ENCODE measurements at places on chromosomes 12 and 14. TPM values are rescaled to one million over a fixed set of nuclear protein-coding genes. Genes with fewer than 3 reads are reported as not detected.
A peak's percentile ranks its signal among the peaks of the same experiment; 100 is the strongest.

TTC9 gene
- polyA plus RNA-seq = 9.0 TPM

MIP gene
- polyA plus RNA-seq = not detected

CLECL1 gene
- polyA plus RNA-seq = 0.68 TPM

- DNase-seq = no peak
Measured at GRCh38 chr14:59630288-59630963, 53.8 kb upstream of the CCDC175 start.

- no peak for DNase-seq
Measured at GRCh38 chr12:124326871-124327270, 32.0 kb downstream of the RFLNA start.

C12orf42 gene
- not detected for polyA plus RNA-seq

DNA sequence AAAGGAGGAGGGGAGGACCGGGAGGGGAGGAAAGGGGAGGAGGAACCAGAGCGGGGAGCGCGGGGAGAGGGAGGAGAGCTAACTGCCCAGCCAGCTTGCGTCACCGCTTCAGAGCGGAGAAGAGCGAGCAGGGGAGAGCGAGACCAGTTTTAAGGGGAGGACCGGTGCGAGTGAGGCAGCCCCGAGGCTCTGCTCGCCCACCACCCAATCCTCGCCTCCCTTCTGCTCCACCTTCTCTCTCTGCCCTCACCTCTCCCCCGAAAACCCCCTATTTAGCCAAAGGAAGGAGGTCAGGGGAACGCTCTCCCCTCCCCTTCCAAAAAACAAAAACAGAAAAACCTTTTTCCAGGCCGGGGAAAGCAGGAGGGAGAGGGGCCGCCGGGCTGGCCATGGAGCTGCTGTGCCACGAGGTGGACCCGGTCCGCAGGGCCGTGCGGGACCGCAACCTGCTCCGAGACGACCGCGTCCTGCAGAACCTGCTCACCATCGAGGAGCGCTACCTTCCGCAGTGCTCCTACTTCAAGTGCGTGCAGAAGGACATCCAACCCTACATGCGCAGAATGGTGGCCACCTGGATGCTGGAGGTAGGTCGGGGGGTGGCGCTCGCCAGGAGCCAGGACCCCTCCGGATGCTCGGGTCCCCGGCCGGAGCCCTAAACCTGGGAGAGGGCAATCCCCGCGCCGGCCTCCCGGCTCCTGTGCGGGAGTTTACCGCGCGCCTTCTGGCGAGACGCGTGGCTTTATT lies at the start of gene CCND2:
TSS of gene CCND2 (plus strand) at position 111 of the 744 bp plus-strand sequence. CDS start at position 390, 279 bp downstream.
- DNase-seq = peak; percentile 92

TAS2R43 gene
- 0.80 TPM for polyA plus RNA-seq

IFNG-AS1 gene
- polyA plus RNA-seq = 0.12 TPM

- DNase-seq = peak; percentile 59
Measured at GRCh38 chr12:62813031-62813829, 121.7 kb downstream of the PPM1H start.

Measured in right lung (tissue), 10 donors.